ENCODE measurements at places on chromosomes 12 and 14.

DNA sequence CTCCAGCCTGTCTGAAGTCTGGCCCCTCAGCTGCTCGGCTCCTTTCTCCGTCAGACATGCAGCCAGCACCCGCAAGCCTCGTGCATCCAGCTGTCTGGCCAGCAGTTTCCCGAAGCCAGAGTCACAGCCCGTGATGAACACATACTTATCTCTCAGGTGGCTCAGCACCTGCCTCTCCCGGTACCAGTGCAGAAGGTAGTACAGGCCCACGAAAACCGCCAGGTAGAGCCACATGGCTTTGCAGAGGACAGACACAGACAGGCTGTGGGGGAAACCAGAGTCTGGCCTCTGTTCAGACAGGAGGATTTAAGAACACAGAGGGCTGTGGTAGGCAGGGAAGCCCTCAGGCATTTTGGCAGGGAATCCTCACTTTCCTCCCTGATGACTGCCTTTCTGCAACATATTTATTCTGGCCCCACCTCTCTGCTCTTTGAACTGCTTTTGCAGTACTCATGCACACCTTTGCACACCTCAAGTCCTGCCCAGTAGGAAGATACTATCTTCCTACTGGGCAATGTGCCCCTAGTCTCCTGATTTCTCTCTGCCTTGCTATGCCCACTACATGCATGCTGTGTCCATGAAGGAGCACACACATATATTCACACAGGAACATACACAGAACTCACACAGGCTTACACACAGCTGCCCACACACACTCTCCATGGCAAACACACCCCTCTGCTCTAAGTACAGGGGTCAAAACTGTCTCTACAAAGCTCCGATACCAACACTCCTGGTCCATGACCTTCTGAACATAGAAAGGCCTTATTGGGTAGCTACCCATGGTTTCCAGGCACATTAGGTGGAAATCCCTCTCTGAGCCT, at the start of gene RDH16:
RDH16 (minus strand) TSS at position 380 of the 824 bp plus-strand sequence; CDS start at position 234, 146 bp downstream.
- DNase-seq = no peak

GRCh38 chr14:72547999-72548398, 345.9 kb downstream of the DPF3 start:
- no peak for DNase-seq

- DNase-seq = no peak
These were observed 101.2 kb downstream of the TMEM30B start for GRCh38 chr14:61179796-61180398.

GRCh38 chr12:25816637-25817036, 141.8 kb upstream of the RASSF8 start:
- no peak for DNase-seq

DNA sequence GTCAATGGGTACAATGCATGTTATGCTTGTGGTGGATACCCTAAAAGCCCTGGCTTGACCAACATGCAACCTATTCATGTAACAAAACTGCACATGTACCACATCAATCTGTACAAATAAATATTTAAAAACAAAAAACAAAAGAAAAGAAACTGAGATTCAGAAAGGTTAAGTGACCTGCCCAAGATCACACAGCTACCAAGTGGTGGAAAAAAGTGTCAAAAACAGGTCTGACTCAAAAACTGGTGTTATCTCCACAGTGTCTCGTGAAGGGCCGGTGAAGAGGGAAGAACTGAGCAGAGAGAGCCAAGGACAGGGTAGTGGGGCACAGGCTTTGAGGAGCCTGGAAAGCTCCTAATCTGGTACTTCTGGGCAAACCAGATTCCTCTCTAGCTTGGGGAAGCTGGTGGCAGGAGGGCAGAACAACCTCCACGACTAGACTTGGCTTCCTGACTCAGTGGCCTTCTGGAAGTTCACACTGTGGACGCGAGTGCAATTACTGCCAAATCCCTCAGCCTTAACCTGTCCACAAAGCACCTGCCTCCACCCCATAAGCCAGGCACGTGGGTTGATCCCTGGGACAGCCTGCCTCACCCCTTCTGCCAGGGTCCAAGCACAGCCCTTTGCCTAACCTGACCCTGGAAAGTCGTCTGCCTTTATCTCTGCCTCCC, 15.6 kb downstream of the ZBTB39 start:
- no peak for DNase-seq

- peak; percentile 17 for DNase-seq
These were observed 566.6 kb downstream of the RPS29 start for GRCh38 chr14:49019467-49020115.

- no peak for DNase-seq
These were observed 13.9 kb upstream of the LRTM2 start for GRCh38 chr12:1806301-1807086.

- DNase-seq = peak; percentile 34
These were observed 96.6 kb downstream of the CDK17 start for GRCh38 chr12:96303653-96304052.

GRCh38 chr12:56931474-56931978, 2.7 kb downstream of the SDR9C7 start:
- DNase-seq = peak; percentile 24

GRCh38 chr12:91055976-91056375, 1.8 kb downstream of the KERA start:
- DNase-seq = no peak

GRCh38 chr12:107309020-107309419, 215.7 kb upstream of the CRY1 start:
- DNase-seq = no peak

All from pons (tissue), 1 donor.